Suprapubic skin (tissue), 4 donors: ENCODE measurements at places on chromosomes 6 and 20.

GRCh38 chr20:18421608-18422007 is 45.2 kb downstream of the DZANK1 start:
- no peak for DNase-seq

DNA sequence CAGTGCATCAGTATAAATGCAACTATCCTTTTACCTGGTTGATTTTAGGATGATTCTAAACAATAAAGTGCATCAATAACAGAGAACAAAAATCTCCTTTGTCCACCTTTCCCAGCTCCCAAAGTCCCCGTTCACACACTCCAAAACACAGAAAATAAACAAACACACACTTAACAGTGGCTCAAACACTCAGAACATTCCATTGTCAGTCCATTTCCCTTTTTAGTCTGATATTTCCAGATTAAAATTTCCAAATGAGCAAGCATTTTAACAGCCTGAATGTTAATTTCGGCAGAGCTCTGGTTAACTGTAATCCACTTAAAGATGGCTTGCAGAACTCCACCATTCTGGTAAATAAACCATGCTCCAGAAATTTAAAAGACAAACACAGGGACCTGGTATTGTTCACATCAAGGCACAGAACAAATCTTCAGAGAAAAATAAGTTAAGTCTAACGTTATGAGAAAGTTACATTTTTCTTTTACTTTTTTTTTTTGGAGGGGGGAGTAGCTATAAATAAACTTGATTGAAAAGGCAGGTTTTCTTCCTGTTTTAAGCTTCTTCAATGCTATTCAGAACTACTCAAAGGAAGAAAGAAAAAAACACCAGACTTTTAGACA is 100.8 kb downstream of the DST start:
- no peak for DNase-seq

- DNase-seq, result no peak
Observed at GRCh38 chr6:56282391-56282790, 35.0 kb upstream of the COL21A1 start.

DNA sequence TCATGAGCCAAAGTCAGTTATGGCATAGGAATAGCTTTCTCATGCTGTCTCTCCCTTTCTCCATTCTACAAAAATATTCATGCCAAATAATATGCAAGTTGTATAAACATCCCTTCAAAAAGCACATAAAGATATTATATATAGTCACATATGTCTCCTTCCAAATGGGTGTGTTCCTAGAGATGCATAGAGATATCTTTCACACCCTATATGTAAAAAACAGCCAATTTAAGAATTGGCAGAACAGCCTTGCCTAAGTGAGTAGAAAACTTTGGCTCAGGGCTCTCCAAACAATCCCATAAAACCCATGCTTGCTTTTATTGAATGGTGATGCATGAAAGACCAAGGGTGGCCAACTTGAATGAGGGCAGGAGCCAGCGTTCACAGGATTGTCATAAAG is 274.7 kb upstream of the SUPT3H start:
- DNase-seq, result no peak

DNA sequence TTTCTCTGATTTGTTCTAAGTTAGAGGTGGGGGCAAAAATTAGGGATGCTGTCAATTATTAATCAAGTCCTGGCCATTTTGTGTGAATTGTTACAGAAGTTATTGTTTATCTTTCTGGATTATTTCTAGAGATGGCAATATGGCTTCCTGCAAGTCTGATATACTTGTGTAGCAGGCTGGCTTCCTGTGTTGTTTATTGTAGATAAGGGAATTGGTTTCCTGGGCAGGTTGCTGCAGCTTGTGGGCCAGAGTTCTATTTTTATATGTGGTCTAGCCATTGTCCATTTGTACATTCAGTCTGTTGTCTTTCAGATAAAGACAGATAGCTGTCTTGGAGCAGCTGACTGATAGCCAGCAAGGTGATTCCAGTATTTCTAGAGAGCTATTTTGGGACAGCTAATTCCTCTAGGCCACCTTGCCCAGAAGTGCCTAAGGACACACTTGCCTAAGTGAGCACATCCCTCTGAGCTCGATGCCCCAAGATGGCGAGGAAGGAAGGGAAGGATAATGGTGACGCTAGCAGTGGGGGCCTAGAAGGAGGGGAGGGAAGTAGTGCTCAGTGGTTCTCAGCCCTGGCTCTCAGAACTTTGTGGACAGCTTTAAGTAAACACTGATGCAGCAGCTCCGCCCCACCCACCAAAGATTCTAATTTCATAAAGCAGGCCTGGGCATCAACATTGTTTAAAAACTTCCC is 25.5 kb downstream of the DDO start:
- DNase-seq, result no peak
